Panc1 (cell line): ENCODE measurements at places on chromosomes 4 and X.

DNA sequence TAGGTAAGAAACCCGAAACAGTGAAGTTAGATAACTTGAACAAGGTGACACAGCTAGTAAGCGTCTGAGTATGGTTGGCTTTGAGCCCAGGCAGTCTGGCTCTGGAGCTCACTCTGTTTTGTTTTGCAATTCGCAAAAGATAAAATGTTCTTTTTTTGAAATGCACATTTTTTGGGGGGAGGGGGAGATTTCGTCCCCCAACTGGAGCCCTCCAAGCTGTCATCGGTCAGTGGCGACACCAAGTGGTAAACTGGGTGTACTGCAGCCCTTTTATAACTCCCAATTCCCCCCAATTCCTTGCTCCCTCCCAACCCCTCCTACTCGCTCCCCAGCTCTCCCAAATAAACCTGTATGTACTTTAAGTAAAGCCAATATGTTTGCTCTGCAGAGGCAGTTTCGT lies 2.8 kb upstream of the CLCN5 start:
- peak; percentile 35 for DNase-seq

DNA sequence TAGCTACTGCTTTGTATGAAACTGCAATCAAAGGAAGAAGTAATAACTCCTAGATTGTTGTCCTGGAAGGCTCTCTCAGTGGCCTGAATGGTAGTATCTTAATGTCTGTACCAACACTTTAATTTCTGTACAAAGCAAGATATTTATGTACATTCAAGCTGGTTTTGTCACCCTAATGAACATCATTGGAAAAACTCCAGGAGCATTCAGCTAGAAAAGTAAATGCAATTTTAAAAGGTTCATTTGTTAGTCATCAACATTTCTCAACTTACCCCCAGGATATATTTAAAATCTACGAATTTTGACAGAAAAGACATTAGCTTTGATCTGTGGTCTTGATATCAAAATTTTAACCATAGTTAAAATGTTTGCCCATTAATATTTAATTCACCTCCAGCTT lies 80.0 kb upstream of the FGF13 start:
- no peak for DNase-seq

GRCh38 chrX:118593407-118593806 lies 97.8 kb downstream of the DOCK11 start:
- no peak for DNase-seq

GRCh38 chr4:134178706-134179105 lies 22.9 kb downstream of the PABPC4L start:
- DNase-seq: no peak

GRCh38 chr4:185244763-185245162 lies 35.4 kb downstream of the SNX25 start:
- no peak for DNase-seq

DNA sequence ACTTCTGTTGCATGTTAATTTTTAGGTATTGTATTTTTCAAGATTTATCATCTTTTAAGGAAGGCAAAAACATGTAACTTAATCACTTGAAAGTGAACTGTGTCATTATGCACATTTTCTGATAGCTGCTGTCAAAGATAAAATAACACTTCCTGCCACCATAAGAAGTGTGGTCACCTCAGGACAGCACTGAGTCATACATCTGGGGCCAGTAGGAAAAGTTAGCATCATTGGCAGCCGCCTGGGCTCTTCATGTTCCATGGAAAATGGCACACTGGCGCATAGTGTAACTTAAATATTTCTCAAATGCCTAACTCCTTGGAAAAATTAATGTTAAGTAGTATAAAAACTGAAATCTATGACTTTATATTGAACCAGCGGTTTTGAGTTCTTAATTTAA lies 24.2 kb downstream of the CNKSR2 start:
- no peak for DNase-seq

GRCh38 chr4:145498430-145498829 lies 16.8 kb downstream of the SMAD1 start:
- DNase-seq: no peak

DNA sequence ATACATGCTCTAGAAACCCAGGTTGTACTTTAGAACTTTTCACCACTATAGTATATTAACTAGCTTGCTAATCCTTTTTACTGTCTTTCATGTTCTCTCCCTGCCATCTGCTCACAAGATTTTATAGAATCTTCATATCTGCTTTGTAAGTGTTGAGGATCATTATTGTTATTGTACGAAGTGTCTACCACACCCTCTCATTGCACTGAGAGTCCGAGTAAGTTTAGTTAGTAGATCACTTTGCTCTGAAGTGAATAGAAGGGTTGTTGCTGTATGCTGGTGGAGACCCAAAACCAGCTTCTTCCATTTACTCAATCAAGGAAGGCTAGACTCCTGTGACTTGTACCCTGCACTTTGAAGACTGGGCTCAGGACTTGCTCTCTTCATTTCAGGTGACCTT lies 17.1 kb downstream of the GAB1 start:
- DNase-seq: no peak

DNA sequence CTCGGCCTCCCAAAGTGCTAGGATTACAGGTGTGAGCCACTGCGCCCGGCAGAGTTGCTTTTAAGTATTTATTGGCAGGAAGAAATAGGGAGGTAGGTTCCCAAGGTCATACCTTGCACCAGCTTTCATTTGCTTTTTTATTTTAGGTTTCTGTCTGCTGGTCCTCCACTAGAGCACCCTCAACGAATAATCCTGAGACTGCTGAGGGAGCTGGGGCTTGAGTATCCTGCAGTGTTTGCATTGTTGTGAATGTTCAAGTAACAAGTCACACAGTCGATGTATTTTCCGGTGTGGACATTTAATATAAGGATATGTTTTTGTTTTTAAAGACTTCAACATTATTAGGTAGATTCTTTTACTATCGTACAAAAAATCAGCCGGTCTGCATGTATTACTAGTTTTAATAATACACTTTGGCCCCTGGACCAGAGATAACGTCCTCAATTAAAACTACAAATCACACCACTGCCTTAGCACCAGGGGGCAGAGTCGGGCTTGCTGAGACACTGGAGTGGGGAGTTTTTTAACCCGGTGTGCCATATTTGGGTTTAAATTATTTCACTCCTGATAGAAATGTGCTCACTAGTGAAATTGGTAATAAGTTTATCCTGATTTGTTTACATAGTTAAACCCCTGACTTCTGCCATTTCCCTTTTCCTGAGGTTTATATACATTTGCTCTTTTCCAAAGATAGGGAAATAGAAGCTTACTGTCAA lies 11.6 kb downstream of the SMIM20 start:
- no peak for DNase-seq

DNA sequence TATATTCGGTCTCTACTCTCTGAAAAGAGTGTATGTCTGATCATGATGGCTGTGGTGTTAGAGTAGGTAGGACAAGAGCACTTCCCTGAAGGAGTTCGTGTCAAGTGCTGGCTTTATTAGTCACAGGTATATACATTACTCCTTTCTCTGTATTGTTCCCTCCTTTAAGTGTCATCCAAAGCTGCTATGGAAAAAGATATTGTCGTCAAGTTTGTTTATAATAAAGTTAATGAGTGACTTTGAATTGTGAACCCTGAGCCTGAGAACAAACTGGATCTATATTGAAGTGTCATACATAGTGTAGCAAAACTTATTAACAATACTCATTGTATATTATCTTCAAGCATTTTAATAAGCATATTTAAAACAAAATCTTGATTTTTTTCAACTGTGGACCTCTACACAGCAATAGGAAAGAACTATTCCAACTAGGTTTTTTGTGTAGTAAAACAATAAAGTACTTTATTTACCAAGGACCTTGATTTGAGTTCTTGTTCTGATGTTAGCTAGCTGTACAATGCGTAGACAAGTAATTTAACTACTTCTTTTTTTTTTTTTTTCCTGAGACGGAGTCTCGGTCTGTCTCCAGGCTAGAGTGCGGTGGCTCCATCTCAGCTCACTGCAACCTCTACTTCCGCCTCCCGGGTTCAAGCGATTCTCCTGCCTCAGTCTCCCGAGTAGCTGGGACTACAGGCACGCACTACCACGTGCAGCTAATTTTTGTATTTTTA lies 177.7 kb downstream of the RAPGEF2 start:
- no peak for DNase-seq

DNA sequence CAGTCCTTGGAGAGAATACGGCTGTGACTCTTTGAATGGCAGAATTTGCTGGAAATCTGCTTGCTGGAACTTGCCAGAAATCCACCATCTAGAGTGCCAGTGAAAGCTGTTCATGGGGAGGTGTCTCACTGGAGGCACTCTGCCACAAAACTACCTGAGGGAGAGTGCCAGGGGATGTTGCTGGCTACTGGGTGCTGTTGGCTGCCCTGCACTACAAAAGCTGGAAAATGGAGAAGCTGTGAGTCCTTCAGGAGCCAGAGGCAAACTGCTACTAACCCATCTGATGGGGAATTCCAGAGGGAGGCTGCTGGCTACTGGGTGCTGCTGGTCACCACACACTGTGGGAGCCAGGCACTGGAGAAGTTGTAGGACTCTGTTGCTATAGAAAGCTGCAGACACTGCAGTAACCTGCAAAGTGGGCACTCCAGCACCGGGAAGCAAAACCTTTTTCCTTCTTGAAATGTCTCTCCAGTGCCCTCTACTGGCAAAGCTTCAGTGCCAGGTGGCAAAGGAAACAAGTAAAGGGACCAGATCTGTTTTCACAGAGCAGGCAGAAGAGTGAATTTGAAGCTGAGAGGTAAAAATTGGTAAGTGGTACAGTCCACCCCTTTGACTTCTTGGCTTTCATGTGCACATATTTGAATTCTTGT lies 47.8 kb upstream of the HSD17B10 start:
- peak; percentile 33 for DNase-seq
